ENCODE measurements at places on chromosomes 16 and 17. TPM values are rescaled to one million over a fixed set of nuclear protein-coding genes. Genes with fewer than 3 reads are reported as not detected.

DNA sequence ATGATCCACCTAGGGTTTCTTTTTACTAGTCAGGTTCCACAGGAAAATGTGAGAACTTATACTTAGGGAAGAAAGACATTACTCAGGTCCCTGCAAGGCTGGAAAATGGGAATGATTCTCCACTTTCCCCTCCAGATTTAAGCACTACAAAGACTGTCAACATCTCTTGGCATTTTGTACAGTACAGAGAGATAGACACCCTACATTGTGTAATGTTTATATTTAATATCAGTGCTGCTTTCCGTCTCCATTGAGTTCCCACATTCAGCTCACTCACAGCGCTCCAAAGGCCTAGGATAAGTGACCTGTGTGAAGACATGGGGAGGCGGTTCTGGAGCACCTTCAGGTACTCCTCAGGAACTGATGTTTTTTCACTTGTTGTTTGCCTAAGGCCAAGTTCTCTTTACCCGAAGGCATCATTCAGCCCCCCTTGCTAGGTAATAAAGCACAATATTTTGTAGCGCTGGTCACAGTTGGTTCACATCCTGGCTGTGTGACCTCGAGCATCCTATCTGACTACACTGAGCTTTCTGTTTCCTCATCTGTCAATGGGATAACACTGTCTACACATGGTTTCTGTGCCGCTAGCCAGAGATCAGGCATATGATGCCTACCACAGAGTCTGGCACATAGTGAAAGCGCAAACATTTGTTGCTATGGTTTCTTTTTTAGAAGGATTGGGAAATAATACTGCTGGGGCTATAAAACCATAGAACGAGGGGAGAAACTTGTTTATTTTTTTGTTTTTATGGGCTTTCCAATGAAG lies 226.6 kb downstream of the ZFHX3 start:
- H3K27ac ChIP-seq: no peak overlapping the region
- DNase-seq: no peak
- no peak overlapping the region for H3K4me3 ChIP-seq
- peaks cover 2% of the 10 kb centered on the region for H3K27me3 ChIP-seq

PDILT gene
- not detected for total RNA-seq

MT3 gene
- 1.6 TPM for total RNA-seq

GRCh38 chr16:51822471-51822870 lies 671.4 kb upstream of the SALL1 start:
- no peak overlapping the region for H3K27ac ChIP-seq
- H3K4me1 ChIP-seq: no peaks in the 10 kb centered on the region
- H3K36me3 ChIP-seq: no peaks in the 10 kb centered on the region
- no peak for DNase-seq
- H3K27me3 ChIP-seq: no peaks in the 10 kb centered on the region
- no peak overlapping the region for H3K4me3 ChIP-seq

DNA sequence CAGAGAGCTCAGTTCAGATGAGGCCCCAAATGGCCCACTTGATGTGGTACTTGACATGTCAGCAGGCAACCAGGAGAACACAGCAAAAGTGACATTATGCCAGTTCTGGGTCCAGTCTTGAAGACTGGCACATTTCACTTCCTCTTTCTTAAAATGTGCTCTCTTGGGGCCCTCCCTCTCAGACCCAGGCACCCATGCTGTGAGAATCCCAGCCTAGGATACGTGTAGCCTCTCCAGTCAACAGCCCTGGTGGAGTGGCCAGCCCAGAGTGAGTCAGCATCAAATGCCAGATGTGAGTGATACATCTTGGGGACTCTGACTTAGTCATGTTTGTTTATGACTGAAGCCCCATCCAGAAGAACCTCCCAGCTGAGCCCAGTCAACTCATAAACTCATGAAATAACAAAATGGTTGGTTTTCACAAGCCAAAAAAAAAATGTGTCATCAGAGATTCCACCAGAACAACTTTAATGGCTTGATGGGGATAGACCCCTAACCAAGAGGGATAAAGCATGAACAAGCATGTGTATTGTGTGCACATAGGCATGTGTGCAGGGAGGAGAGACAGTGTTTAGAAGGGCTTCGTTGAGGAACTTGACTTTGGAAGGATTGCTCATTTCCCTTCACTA lies 82.5 kb upstream of the TNRC6C start:
- H3K36me3 ChIP-seq: peaks cover 13% of the 10 kb centered on the region
- no peak overlapping the region for H3K4me3 ChIP-seq
- H3K27me3 ChIP-seq: no peaks in the 10 kb centered on the region
- no peak overlapping the region for H3K27ac ChIP-seq
- H3K4me1 ChIP-seq: peaks cover 86% of the 10 kb centered on the region

CHST6 gene
- not detected for total RNA-seq

NARF gene
- total RNA-seq: 69.3 TPM

DNA sequence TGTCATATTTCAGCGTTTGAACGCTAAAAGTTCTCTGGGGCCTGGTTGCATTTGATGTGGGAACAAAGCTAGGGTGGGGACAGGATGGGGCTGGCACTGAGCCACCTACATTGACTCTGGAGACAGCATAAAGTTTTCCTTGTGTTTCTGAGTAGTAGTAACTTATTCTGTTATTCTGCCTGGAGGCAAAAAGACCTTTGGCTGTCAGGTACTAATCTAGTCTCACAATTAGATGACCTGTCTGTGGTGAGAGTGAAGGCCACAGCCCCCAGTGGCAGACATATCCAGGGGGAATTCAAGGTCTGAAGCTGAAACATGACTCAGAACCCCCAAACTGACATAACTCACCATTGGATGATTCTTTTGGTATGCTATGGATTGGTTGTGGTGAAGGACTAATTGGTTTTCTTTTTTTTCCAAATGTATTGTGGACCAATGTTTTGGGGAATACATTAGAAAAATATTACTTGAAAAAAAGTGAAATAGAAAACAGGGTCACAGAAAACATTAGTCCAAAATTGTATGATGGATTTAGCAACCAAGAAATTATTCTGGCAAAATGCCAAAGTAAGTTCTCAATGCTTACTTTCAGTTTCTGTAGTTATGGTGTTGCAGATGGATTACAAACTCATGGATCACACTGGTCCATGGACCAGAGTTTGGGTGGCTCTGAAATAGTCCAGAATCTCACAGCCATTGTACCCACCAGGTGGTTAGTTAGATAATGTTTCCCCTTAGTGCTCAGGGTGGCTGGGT lies 10.5 kb upstream of the SALL1 start:
- H3K27me3 ChIP-seq: peaks cover 21% of the 10 kb centered on the region
- H3K4me1 ChIP-seq: no peaks in the 10 kb centered on the region
- no peak overlapping the region for H3K4me3 ChIP-seq
- H3K27ac ChIP-seq: no peak overlapping the region
- no peaks in the 10 kb centered on the region for H3K36me3 ChIP-seq

- peaks cover 26% of the 10 kb centered on the region for H3K36me3 ChIP-seq
- H3K27me3 ChIP-seq: no peaks in the 10 kb centered on the region
- H3K4me3 ChIP-seq: no peak overlapping the region
- DNase-seq: no peak
These were observed 29.4 kb downstream of the ATP6V0A1 start for GRCh38 chr17:42488032-42488431.

- peaks cover 15% of the 10 kb centered on the region for H3K4me1 ChIP-seq
- H3K27ac ChIP-seq: no peak overlapping the region
- H3K4me3 ChIP-seq: no peak overlapping the region
These were observed 2.4 kb upstream of the MRM1 start for GRCh38 chr17:36598951-36599401.

ZP2 gene
- not detected for total RNA-seq

WFIKKN2 gene
- not detected for total RNA-seq
